Stimulated activated CD4-positive, alpha-beta T cell treated with anti-CD3 and anti-CD28 coated beads, Interleukin-1b, Interleukin-23, amount 100 ng/mL, for 24 hours (primary cell): ENCODE measurements at places on chromosomes 2 and 18.
A peak's percentile ranks its signal among the peaks of the same experiment; 100 is the strongest.

DNA sequence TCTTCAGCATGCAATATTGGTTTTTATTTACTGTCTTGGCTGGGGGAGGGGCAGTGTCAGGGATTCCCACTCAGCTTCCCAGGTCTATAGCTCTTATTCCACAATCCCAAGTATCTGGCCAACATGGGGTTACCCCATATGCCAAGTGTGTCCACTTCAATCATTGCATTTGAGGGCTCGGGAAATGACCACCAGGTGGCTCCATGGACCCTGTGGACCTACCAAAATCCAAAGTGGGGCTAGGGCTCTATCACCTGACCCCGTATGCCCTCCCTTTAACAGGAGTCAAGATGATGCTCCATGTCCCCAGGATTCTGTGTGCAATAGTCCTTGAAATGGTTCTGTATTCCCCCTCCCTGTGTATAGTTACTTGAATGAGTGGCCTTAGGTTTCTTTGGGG lies 12.1 kb upstream of the TRAF3IP1 start:
- DNase-seq, result no peak

- no peak for DNase-seq
Observed at GRCh38 chr2:120378605-120379004, 32.7 kb downstream of the INHBB start.

DNA sequence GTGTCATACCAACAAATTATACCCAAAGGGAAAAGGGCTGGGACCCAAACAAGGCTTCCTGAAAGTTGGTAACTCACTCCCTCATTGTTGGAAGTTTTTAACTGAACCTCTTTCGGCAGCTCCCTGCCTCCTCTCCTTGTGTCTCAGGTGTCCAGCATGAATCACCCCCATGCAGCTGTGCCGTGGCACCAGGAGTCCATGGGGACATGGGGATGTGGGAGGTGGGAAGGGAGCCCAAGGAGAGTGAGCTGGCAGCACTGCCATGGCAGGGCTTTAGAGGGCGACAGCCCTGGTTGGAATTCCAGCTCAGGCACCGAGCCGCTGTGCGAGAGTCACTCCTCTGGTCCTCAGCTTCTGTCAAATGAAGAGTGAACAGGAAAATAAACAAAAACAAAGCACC lies 12.5 kb upstream of the GYPC start:
- DNase-seq, result no peak

GRCh38 chr2:30422444-30423040 lies 24.5 kb upstream of the LCLAT1 start:
- peak; percentile 80 for DNase-seq

DNA sequence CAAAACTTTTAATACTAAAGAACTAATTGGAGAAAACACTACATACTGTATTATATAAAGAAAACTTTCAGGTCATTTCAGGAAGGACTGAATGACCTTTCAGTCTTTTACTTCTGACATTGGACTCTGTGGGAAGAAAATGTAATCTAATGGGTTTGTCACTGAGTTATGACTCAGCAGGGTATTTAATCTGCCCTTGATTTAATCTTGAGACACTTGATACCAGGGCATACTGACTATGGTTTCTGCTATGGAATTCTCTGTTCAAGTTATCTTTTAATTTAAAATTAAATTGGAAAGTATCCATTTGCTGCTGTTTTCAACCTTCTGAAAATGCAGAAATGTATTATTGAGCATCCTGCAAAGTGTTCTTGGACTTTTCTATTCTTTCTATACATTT lies 354.2 kb upstream of the GALNT5 start:
- no peak for DNase-seq

DNA sequence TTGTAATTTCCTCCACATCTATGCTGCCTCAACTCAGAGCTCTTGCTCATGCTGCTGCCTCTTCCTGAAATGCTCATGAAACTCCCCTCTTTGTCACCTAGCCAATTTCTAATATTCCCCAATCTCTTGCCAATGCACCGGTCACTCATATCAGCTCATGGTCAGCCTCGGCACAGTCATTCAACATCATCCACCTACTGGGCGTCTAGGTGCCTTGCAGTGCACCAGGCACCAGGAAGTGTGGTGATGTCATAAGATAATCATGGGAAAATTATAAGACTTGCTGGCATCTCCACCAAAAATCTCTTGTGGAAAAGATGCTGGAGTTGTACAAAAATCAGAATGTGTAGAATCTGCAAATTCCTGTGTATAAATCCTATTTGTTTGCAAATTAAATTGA lies 52.6 kb upstream of the RAB27B start:
- no peak for DNase-seq

DNA sequence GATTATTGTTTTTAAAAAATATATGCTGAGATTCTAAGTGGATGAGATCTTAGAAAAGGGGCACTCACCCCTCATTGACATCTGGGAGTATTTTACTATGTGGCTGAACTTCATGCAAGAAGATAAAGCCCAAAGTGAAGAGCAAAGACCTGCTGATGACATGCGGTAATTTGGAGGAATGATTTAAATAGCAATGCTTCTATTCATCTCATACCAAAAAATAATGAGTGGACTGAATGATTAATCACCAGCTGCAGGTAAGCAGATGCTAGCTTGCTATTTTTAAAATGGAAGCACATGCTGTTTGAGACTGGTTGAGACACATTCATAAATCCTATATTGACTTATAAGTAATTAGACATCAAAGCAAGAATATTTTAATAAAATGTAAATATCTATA lies 12.7 kb upstream of the CDK15 start:
- no peak for DNase-seq

DNA sequence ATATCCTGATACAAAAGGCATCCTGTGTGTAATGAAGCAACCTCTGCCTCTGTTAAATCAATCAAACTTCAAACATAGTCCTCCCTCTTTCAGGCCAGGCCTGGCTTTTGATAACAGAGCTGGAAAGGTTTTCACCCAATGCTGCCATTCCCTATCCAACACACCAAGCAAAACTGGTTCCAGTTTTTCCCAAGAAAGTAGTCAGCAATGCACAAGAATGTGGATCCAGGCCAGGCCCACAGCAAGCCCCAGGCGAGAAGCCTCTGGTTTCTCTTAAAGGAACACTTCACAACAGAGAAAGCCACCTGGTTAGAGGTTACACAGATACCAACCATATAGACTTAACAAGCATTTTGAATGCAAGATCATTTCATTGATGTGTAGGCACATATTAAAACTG lies 49.2 kb upstream of the CCDC150 start:
- no peak for DNase-seq

- DNase-seq, result no peak
Observed at GRCh38 chr2:46849721-46850556, 65.7 kb downstream of the MCFD2 start.

GRCh38 chr2:104501929-104502328 lies 352.0 kb upstream of the POU3F3 start:
- DNase-seq, result no peak

GRCh38 chr2:125593036-125593435 lies 1062.9 kb upstream of the GYPC start:
- DNase-seq, result no peak

DNA sequence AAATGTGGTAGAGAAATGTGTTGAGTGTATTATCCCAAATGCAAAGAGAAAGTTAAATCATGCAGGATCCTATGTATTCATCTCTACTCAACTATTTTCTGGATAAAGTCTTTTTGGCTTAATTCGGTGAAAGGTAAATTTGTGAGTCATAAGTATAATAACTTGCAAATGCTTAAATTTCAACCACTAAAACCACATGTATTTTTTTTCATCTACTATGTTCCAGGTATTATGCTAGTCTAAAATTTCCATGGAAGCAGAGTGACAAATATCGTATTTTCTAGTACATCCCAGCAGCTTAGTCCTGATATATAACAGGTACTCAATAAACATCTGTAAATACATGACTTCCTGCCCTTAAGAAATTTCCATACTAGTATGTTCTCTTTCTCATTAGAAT lies 6.2 kb downstream of the ALS2 start:
- DNase-seq, result no peak

- no peak for DNase-seq
Observed at GRCh38 chr2:100029460-100029859, 112.9 kb downstream of the AFF3 start.

DNA sequence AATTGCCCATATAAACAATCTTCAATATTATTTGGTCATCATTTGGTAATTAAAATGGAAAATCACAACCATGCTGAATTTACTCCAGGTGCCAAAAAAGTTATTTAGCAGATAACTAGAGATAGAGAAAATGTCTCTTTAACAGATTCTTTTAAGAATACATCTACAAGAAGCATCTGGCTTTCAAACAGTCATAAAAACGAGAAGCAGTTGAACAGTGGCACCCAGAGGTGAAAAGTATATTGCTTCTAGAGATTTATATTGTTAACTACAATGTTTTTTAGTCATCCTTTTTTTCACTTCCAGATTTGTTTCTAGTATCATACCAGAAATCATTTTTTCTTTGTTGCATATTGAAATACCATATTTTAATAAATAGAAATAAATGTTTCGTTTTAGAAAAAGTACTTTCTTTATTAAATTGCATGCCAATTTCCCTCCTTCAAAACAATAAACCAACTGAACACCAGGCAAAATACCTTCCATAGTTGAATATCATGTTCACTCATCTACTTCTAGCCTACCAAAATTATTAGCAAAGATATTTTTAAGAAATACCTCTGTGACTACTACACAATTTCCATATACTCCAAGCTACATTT lies 65.4 kb upstream of the HNRNPA3 start:
- DNase-seq, result no peak

GRCh38 chr2:201923436-201924328 lies 110.0 kb upstream of the FZD7 start:
- no peak for DNase-seq

- no peak for DNase-seq
Observed at GRCh38 chr18:40402052-40402451, 1553.0 kb upstream of the PIK3C3 start.

GRCh38 chr2:42877511-42877910 lies 85.1 kb upstream of the HAAO start:
- DNase-seq, result no peak

GRCh38 chr18:77099485-77100370 lies 32.9 kb downstream of the MBP start:
- no peak for DNase-seq

DNA sequence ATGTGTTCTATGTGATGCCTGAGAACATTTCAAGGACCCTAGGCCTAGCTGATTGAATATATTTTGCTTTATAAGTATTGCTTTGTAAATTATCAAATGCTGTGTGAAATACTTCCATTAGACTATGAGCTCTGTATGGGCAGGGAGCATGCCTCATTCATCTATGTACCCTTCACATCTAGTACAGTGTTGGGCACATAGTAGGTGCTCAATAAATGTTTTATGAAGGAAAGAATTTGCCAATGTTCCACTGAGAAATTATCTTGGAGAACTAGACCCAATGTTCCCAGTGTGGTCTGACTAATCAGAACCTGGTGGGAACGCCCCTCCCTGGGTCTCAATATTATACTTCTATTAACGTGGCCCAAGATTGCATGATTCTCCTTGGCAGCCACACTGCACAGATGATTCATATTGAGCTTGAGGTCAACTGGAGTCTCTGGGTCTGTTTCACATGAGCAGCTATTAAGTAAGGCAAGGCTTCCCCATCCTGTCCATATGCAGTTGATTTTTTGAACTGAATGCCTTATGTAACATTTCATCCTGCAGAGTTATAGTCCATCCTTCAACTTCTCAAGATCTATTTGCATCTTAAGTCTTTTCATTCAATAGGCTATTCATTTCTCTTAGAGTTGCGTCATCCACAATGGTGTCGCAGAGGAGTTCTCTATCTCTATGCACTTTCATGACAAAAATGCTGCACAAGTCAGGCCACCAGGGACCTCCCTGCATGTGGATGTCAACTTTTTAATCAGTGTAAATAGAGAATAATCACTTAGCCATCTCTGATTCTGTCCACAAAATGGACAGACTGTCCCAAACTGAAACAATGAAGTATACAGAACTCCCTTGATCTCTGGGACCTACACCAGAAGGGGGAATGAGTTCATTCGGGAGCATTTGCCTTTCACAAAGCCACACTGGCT lies 257.6 kb downstream of the CYP26B1 start:
- DNase-seq, result no peak

- DNase-seq, result no peak
Observed at GRCh38 chr2:20351555-20352229, 1.0 kb upstream of the PUM2 start.

DNA sequence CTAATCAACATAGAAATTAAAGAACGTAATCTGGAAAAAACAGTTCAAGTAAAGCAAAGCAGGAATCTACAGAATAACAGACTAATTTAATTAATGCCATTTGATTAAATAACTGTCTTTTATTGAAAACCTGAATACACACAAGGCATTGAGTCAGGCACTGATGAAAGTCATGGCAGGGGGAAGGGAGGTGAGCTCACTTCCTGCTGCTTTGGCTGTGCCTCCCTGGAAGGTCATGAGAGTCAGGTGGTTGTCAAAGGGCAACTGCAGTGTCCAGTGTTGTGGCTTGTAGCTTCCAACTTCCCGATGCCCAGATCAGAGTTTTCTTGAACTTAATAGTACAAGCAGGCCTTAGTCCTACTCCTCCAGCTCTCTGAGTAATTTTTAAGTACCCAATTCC lies 180.9 kb downstream of the PID1 start:
- no peak for DNase-seq

DNA sequence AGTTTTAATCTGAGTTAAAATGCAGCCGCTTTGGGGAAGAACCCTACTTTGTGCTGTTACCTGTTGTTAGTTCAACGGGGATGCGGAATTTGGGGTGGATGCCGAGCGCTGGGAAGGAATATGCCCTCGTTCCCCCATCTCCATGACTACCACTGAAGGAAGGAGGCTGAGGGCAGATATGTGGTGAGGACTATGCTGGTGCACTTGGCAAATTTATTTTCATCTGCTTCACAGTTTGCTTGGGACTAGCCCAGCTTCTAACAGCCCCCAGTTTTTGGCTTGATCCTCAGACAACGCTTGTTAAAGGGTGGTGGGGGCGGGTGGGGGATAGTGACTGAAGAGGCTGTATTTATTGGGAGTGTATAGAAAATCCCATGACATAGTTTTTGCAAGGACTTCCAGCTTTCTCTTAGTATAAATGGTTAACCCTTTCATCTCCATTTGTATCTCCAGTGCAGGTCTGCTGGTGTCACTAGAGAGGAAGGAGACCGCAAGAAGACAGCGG lies 100.8 kb downstream of the COLEC12 start:
- no peak for DNase-seq

GRCh38 chr2:99472600-99472960 lies 17.2 kb downstream of the REV1 start:
- no peak for DNase-seq

GRCh38 chr2:134002391-134002790 lies 251.5 kb upstream of the MGAT5 start:
- no peak for DNase-seq

- peak; percentile 52 for DNase-seq
Observed at GRCh38 chr18:76803814-76804213, 18.5 kb upstream of the ZNF236 start.

DNA sequence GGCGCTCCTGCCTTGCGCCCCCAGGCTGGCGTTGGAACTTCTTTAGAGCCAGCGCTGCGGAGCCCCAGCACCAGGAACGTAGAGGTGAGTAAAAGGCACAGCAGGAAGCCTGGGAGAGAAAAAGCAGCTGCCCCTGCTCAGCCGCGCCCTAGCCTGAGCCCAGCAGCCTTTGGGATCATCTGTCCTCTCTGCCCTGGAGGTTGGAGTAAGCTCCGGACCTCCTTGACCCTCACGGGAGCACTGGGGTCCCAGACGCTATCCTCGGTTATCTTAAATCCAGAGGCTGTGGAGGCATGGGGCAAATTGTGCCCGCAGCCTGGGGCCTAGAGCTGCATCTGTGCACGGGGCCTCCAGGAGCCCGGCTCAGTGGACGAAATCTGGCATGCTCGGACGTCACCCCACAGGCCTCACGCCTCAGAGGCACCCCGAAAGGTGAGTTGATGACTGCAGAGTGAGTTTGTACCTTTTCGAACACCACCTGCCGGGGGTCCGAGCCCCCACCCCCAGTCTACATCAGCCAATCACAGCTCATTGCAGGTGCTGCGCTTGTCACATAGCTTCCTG lies 1.6 kb upstream of the SLC66A2 start:
- DNase-seq, result no peak
